ENCODE measurements at places on chromosomes 6 and 20.

- DNase-seq, result no peak
These were observed 135.1 kb downstream of the TBXT start for GRCh38 chr6:166032366-166033200.

DNA sequence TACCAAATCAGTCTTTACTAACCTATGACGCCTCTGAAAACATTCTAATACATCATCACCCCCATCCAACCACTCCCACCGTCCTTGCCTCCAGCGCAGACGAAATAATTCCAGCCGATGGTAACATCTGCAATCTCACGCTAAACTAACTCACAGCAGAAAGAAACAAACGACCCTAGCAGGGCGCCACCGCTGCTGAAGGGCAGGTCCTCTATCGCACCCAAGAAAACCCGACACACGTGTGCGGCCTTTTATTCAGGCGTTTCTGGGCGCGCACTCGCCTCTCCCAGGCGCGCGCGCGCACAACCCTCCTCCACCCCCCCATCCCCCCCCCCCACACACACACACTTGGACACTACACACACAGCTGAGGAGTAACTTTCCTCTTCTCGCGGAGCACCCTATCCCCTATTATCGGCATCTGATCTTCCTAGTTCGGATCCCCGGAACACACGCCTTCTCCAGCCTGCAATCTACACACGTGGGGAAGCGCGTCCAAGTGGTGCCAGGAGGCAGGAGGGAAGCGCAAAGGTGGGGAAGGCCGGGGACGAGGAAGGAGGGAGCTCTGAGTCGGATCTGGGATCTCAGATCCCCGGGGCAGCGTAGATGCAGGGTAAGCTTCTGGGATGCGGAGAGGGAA, 1.4 kb downstream of the GFOD1 start:
- DNase-seq, result no peak

- DNase-seq, result no peak
These were observed 82.2 kb downstream of the ANKRD60 start for GRCh38 chr20:58146081-58146745.

DNA sequence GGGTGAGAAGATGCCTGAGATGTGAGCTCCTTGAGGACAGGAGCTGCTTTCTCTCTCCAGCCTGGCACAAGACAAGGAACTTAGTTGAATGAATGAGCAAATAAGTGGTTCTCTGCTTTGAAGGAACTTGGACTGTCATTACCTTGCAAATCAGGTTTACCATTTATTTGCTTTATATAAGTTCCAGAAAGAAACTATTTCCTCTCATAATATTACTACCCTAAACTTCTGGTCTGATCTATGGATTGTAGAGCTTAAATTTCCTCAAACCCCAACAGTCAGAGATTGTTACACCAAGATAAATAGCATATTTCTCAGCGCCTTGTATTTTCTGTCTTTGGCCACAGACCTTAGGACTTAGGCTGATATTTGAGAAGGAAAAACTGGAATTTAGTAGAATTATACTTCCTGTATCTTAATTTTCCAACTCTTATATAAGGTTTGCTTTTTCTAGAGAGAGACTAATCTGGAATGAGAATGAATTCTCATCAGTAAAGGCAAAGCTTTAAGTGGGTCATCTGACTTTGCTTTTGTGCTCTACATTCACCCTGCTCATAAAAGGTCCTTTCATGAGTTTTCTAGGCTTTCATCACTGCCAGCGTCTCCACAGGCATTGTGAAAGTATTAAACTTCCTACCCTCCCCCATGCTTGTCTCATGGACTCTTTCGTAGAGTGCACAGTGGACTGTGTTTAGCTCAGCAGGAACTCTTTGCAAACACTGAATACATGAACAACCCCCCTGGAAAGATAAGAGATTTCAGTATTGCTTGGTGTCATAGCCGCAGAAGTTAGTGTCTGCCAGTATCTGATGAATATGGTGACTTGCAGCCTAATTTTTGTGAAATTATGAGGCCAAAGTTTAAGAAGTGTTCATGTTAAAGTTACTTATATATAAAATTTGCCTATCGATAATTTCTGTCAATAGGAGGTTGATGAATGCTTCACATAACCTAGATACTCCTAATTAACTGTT, 74.0 kb downstream of the PTPRA start:
- no peak for DNase-seq
